CD8-positive, alpha-beta memory T cell (primary cell): ENCODE measurements at places on chromosomes 7 and 10. TPM values are rescaled to one million over a fixed set of nuclear protein-coding genes. Genes with fewer than 3 reads are reported as not detected.

The EIF5AL1 gene
- 2.6 TPM for total RNA-seq

DNA sequence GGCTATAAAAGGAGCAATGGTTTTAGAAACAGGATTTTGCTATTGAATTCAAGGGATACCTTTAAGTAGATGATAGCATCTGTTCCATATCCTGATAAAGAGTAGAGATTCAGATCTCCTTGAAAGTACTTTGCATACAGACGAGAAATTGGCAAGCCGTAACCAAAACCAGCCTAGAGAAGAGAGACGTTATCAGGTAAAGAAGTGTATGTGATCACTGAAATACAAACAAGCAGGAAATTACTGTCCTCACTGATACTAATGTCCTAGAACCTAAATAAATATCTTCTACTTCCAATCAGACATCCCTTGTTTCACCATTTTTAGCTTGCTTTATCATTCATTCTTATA is 9.4 kb downstream of the PDK4 start:
- H3K36me3 ChIP-seq: no peaks in the 10 kb centered on the region
- H3K27ac ChIP-seq: no peak overlapping the region
- H3K4me1 ChIP-seq: no peaks in the 10 kb centered on the region
- H3K27me3 ChIP-seq: no peaks in the 10 kb centered on the region
- DNase-seq: no peak

The ITIH2 gene
- not detected for total RNA-seq

DNA sequence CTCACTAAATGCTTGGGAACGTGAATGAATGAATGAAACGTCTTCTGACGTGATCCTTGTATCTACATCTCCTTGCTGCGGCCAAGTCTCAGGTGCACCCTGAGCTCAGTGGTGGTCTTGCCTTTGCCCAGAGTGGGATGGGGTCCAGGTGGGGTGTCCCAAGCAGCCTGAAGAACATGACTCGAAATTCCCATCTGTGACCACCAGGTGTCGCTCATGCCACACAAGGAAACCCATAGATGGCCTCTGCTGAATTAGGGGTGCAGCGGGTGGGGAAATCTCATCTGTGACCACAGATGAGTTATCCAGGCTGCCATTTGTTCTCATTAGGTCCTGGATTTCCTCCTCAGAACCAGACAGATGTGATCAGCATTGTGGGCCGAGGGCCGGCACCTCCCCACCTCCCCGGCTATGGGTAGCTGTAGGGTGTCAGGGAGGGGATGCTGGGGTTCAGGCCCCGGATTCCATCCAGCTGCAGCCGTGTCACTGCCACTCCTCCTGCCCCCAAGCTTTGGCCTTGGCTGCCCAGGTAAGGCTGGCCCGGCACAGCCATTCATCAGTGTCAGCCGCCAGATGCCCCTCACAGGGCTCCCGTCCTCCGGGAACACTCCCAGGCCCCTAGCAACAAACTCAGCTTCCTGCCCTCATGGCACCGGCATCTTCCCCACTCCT is 21.0 kb upstream of the GNA12 start:
- peak; percentile 68 for DNase-seq
- H3K4me3 ChIP-seq: no peak overlapping the region
- H3K4me1 ChIP-seq: peaks cover 27% of the 10 kb centered on the region
- no peak overlapping the region for H3K27ac ChIP-seq

- H3K27ac ChIP-seq: no peak overlapping the region
- H3K27me3 ChIP-seq: no peaks in the 10 kb centered on the region
- no peaks in the 10 kb centered on the region for H3K36me3 ChIP-seq
- peaks cover 14% of the 10 kb centered on the region for H3K4me1 ChIP-seq
- DNase-seq: no peak
- H3K4me3 ChIP-seq: no peak overlapping the region
These were observed 62.7 kb upstream of the ZPBP start for GRCh38 chr7:50155755-50156154.

DNA sequence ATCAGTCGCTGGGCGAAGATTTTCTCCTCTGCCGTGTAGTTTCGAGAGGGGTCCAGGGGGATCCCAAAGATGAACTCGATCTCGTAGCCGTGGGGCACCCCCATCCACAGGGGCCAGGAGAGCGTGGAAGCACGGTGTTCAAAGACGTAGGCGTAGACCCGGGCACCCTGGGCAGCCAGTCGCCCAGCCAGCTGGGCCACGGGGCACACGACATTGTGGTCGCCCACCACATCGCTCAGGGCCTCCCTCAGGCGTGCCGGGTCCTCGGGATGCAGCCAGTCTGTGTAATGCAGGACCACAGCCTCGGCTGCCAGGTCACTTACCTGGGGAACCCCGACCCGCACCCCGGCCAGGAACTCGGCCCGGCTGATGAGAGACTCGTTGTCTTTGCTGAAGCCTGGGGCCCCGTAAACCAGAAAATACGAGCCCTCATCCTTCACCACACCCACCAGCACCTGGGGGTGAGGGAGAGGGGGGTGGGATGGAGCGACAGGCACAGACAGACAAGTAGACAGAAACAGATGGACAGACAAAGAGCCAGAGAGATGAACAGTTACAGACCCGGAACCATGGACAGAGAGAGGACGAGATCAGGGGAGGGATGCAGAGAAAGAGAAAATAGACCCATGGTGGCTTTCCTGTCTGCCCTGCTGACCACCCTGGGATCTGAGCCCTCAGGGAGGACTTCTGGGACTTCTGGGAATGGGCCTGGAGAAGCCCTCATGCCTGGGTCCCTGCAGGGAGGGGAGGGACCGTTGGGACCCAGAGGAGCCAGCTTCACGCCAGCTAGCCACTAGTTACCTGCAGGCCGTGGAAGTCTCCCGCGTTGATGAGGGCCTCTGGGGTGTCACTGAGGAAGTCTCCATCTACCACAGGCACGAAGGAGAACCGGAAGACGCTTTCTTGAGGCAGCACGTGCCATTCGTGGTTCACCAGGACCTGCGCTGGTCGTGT is 3.0 kb downstream of the ACHE start:
- peaks cover 45% of the 10 kb centered on the region for H3K4me1 ChIP-seq
- peaks cover 20% of the 10 kb centered on the region for H3K27me3 ChIP-seq
- DNase-seq: no peak

The EGR2 gene
- total RNA-seq: 87.8 TPM

The EPHB4 gene
- total RNA-seq: 2.9 TPM

The HOGA1 gene
- not detected for total RNA-seq

The WNT16 gene
- total RNA-seq: 0.09 TPM

DNA sequence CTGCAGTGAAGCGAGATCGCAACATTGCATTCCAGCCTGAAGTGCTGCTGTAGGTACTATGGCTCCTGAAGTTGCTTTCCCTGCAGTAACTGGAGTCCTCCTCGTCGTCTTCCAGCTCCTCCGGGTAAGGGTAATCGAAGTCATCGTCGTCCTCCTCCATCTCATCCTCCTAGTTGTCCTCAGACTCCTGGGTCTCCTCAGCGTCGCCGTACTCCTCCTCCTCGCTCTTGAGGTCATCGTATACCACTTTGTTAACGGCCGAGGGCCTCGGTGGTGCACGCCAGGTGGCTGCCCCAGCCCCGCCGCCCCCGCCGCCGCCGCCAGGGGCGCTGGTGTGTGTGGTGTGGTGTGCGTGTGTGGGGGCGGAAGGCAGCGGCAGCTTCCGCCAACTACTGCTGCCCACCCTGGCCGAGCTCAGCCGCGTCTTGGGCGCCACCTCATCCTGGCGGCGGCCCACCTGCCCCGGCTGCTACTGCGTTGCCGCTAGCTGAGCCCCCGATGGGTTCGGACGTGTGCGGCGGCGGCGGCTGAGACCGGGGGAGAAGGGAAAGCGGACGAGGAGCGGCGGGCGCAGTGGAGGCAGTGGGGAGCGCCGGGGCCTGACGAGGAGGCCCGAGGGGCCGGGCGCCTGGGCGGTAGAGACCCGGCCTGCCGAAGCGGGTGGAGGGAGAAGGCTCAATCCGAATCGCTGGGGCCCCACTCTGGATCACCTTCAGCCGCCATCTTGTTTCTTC is 11.8 kb upstream of the ACBD5 start:
- H3K4me1 ChIP-seq: peaks cover 5% of the 10 kb centered on the region
- peak; percentile 86 for DNase-seq
- H3K36me3 ChIP-seq: no peaks in the 10 kb centered on the region
- no peaks in the 10 kb centered on the region for H3K27me3 ChIP-seq
- H3K27ac ChIP-seq: peak overlapping the region; percentile 51
- H3K4me3 ChIP-seq: peak overlapping the region; percentile 43

DNA sequence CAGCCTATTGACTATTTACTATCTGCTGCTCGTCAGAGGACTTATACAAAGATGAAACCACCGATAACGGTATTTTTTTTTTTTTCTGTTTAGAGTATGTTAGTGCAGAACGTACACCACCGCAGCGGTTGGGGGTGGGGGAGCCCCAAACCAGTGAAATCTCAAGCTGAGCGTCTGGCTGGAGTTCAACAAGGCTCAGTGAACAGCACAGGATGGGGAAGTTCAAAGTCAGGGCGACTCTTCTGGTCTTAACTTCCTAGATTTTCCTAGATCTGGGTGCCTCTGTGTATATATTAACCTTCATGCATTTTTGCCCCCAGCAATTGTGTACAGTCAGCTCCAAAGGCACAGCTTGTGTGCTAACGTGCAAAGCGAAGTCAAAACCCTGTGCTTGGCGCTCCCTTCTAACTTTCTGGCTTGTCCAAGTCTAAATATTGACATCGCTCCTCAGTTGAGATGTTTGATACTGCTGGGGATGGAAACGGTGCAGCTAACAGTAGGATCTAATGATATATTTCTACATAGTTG is 1.1 kb downstream of the RHOBTB1 start:
- H3K27ac ChIP-seq: peak overlapping the region; percentile 69
- H3K36me3 ChIP-seq: no peaks in the 10 kb centered on the region
- H3K4me3 ChIP-seq: peak overlapping the region; percentile 3
- H3K27me3 ChIP-seq: peaks cover 26% of the 10 kb centered on the region

The TMEM236 gene
- total RNA-seq: 0.11 TPM

DNA sequence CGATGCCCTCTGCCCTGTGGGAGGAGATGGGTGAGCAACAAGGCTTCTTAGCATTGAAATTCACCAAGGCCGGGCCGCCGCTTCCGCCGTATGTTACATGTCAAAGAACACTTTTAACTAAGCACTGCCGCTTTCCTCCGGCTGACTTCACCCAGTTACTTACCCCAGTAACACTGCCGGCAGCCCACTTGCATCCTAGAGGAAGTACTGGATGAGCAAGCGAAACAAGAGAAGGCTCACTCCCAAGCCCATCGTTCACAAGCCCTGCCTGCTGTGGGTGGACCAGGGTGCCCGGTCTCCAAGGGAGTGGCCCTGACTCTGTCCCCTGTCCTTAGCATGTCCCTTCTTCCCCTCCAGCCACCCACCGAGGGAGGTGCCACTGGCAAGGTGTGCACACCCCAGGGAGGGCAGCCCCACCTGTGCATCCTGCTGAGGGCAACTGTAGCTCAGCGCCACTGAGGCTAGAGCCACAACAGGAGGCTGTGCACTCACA is 73.1 kb upstream of the EBF3 start:
- no peak overlapping the region for H3K27ac ChIP-seq
- DNase-seq: no peak
- H3K4me1 ChIP-seq: no peaks in the 10 kb centered on the region
- H3K36me3 ChIP-seq: no peaks in the 10 kb centered on the region
- H3K4me3 ChIP-seq: no peak overlapping the region
- no peaks in the 10 kb centered on the region for H3K27me3 ChIP-seq

- peaks cover 1% of the 10 kb centered on the region for H3K27me3 ChIP-seq
- no peaks in the 10 kb centered on the region for H3K4me1 ChIP-seq
- DNase-seq: no peak
- H3K36me3 ChIP-seq: no peaks in the 10 kb centered on the region
These were observed 4.9 kb upstream of the FOXL3 start for GRCh38 chr7:284762-285722.
